ENCODE measurements at places on chromosomes 11 and 22.

DNA sequence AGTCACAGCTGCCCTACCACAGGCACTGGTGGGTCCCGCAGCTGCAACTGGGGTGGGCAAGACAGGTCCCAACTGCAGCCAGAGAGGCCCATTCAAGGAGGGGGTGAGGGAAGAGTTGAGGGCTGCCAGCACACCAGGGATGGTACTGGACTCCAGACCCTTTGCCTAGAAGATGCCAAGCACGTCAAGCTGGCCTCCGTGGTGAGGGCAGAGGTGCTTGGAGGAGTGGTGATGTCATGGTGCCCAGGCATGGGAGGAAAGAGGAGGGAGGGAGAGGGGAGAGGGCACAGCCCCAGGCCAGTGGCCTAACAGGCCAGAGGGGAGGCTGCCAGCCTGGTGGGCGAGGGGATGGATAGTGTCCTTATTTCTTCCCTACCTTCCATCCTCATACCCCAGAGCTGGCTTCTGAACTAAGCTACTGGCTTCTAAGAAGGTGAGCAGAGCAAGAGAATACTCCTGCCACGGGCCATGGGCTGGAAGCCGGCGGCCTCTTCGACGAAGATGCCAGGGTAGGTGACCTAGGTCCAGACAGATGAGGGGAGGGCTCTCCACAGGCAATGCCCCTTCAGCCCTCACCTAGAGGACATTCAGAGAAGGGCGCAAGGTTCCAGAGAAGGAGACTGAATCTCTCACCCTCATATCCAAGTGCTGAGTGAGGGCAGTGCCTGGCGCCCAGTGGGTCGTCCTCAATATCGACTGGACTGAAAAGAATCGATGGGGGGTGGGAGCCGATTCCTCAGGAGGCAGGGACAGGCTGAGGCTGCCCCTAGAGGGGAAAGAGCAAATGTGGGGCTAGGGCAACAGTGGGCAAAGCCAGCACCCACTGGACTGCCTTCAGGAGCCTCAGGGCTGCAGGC lies 1.8 kb downstream of the SYT7 start:
- DNase-seq = no peak

GRCh38 chr22:35446365-35446764 lies 46.4 kb downstream of the MCM5 start:
- DNase-seq = no peak

- DNase-seq = no peak
Observed at GRCh38 chr11:131663405-131664200, 293.2 kb downstream of the NTM start.

GRCh38 chr22:45071618-45072017 lies 61.8 kb upstream of the PHF21B start:
- DNase-seq = no peak

- no peak for DNase-seq
Observed at GRCh38 chr11:1728931-1729691, 21.3 kb downstream of the IFITM10 start.

GRCh38 chr11:77959434-77959833 lies 35.0 kb downstream of the INTS4 start:
- no peak for DNase-seq

GRCh38 chr22:41560095-41560471 lies 727 bp upstream of the CSDC2 start:
- no peak for DNase-seq

GRCh38 chr11:65872586-65873317 lies at the start of gene EFEMP2:
Gene EFEMP2 (minus strand): TSS chr11:65872800. CDS start chr11:65872354, 446 bp downstream.
- DNase-seq = peak; percentile 45

DNA sequence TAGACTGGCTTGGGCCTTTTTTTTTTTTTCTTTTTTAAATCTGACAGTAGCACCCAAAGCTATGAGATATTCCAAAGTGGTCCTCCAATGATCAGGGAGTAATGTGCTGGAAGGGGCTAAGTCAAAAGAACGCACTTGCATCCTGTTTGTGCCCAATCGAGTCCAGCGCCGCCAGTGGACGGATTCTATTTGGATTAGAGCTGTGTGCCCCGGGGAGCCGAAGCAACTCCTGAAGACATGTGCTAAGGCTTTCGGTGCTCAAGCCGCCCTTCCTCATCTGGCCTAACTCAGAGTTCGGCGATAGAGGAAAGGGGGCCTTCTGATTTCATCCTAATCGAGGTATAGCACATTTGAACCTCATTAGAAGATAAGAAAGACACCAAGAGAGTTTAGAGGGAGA lies 147.8 kb upstream of the NECTIN1 start:
- no peak for DNase-seq

- DNase-seq = no peak
Observed at GRCh38 chr11:69416143-69416515, 65.3 kb upstream of the LINC01488 start.

GRCh38 chr11:64951529-64951928 lies 15.8 kb upstream of the GPHA2 start:
- DNase-seq = no peak

DNA sequence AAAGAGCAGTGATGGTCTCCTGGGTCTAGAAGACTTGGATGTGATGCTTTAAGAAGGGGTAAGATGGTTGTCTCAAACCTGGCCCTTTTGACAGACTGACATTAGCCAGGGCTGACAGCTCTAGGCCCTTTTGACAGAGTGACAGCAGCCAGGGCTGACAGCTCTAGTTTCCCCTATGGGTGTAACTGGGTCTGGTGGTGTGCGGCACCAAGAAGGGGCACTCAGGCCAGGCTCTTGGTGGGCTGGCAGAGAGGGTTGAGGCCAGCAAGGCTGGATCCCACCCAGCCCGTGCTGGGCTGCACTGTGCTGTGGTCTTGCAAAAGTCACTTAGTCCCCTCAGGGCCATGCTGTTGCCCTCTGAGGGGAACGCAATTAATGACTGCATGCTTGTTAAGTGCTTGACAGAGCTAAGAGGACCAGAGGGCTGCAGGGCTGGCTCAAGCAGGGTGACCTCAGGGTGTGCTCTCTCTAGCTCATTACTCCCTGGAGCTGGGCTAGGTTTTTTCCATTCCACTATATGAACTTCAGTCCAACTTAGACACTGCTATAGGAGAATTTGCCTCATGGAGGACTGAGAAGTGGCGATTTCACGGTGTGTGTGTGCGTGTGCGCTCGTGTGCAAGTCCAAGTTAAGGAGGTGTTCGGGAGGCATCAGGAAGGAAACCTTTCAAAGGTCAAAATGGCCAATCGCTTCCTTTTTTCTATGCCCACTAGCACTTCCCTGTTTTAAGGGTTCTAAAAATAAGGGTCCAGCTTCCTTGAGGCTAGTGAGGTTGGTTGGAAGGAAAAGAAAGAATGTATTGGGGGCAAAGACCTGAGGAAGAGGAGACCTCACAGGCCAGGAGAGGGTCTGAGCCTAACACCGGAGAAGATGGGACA lies 4.4 kb downstream of the UBASH3B start:
- DNase-seq = no peak

DNA sequence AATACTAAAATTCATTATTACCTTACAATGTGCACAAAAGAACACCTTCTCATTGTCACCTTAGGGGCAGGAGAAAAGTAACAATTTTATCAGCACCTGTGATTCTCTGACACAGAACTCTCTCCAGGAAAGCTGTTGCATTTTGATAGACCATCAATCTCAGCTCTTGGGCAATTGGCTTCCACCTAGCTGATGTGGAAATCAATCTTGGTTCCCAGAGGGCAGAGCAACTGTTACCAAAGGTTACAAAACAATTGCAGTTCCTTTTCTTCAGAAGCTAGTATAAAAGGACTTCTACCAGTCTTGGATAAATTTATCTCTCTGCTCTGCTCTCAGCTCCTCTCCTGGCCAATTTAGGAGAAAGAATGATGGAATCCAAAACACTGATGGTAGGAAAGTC lies 157.8 kb upstream of the DDI1 start:
- no peak for DNase-seq

- peak; percentile 38 for DNase-seq
Observed at GRCh38 chr11:110295531-110296225, 736 bp downstream of the RDX start.

DNA sequence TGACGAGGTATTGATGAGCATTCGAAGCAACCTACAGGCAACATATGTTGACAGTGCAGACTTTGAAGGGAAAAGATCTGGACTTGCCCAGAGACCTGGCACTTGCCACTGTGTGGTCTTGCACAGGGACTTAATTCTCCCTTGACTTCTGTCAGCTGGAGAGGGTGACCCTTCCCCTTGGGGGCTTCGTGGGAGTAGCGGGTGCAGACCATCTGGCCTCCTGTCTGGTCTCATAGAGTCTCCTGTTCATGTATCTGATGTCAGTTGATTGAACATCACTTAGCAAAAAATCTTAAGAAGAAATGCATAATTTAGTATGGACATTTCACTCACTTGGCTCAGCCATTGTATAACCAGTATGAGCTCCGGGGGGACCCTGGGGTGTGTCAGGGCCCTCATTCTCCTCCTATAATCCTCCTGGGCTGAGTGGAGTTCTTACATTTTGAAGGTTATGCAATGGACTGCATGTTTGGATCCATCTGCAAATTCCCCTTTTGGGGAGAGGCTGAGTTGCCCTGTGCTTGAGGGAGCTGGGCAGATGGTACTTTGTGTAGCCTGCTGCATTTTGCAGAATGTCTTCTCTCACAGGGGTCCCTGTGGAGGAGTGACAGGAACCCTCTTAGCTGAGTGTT lies 13.0 kb downstream of the BCR start:
- DNase-seq = no peak

GRCh38 chr11:85682330-85683305 lies 3.4 kb downstream of the CCDC89 start:
- peak; percentile 66 for DNase-seq

DNA sequence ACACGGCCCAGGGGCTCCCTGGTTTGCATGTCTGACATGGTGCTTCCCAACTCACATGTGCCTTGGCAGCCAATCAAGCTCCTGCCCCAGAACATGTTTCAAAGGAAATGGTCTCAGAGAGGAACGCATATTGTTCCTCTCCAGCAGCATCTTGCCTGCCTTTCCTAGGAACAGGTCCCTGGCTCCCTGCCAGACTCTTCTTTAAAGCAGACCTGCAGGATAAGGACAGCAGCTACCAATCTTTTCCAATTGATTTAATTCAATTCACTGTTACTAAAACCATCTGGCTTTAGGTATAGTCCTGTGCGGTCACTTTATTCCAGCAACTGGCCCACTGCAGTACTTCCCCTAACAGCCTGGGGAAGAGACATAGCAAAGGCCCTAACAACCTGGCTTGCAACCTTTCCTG lies 79.9 kb downstream of the AMBRA1 start:
- peak; percentile 37 for DNase-seq

GRCh38 chr11:89537936-89538335 lies 46.8 kb upstream of the NOX4 start:
- DNase-seq = no peak

- no peak for DNase-seq
Observed at GRCh38 chr22:49676230-49676629, 151.4 kb downstream of the BRD1 start.

DNA sequence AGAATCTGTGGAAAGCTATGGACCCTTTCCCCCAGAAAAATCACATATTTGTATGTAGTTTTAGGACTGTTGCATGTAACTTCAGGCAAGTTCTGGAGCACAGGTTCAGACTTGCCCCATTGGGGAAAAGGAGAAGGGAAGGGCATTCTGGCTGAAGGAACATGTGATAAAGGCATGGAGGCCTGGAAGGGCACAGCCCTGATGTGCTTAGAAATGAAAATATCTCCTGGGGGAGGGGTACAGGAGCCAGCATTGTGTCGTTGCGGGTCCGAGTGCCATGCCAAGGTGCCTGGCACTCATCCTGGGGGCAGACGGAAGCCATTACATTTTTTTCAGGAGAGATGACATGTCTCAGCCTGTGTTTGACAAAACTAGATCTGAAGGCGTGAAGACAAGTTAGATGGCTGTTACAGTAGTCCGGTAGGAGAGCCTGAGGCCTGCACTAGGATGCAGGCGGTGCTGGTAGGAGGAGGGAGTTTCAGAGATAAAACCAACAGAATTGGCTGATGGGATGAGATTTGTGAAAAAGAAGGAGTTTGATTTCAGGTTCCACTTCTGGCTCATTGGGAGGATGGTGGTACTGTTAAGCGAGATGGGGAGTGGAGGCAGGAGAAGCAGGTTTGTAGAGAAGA lies 96.9 kb downstream of the TEAD1 start:
- no peak for DNase-seq

GRCh38 chr11:45043755-45044475 lies 93.2 kb upstream of the TP53I11 start:
- no peak for DNase-seq

GRCh38 chr11:119853581-119854360 lies 124.8 kb upstream of the NECTIN1 start:
- DNase-seq = no peak
